Aorta (tissue), 5 donors: ENCODE measurements at places on chromosomes 5 and 9. TPM values are rescaled to one million over a fixed set of nuclear protein-coding genes. Genes with fewer than 3 reads are reported as not detected.

The FGD3 gene
- 13.4 TPM for total RNA-seq

The LRRTM2 gene
- 0.24 TPM for total RNA-seq

The PRRT1B gene
- total RNA-seq: not detected

The IRX2 gene
- total RNA-seq: 0.27 TPM

The CLTB gene
- total RNA-seq: 86.7 TPM

The STKLD1 gene
- not detected for total RNA-seq

The CD14 gene
- 205 TPM for total RNA-seq

The FAM221B gene
- not detected for total RNA-seq

The FOXD4 gene
- 0.27 TPM for total RNA-seq

The KDM3B gene
- total RNA-seq: 55.9 TPM

The CD274 gene
- 3.8 TPM for total RNA-seq

The RBM27 gene
- 23.2 TPM for total RNA-seq

DNA sequence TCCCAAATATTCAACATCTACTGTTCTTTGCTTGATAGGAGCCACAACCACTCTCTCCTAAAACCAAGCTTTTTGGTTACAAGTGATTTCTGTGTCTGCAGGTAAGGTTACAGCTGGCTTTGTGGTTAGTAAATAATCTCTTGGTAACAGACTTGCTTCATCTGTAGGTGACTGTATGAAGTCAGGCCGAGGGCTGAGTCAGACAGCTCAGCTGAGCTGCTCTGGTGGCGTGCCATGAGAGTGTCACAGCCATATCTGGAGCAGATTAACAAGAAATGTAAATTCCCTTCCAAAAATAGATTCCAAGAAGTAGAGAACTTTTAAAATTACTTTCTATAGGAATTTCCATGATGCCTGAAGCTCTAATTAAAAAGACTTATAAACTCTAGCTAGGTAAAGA is 23.7 kb upstream of the TAS2R1 start:
- H3K27ac ChIP-seq: no peak overlapping the region
- no peaks in the 10 kb centered on the region for H3K36me3 ChIP-seq
- DNase-seq: peak; percentile 78
- no peaks in the 10 kb centered on the region for H3K4me1 ChIP-seq
- no peak overlapping the region for H3K4me3 ChIP-seq

DNA sequence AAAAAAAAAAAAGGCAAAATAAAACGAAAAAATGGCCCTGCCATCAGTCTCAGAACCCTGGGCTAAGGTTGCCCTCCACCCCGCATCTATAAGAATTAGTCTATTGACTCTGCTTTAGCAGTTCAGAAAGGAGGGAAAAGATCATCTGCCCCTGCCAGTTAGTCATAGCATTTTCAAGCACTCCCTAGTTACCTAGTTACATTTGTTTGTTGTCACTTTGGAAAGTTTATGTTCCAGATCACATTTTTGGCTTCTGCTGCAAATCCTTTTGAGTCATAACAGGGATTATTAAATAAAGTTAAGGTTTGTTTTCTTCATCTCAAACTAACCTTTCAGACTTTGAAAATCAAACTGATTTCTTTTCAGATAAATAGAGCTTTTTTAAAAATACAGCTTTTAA is 52.1 kb downstream of the AQP7 start:
- no peak overlapping the region for H3K4me3 ChIP-seq
- H3K4me1 ChIP-seq: no peaks in the 10 kb centered on the region
- peak overlapping the region; percentile 96 for H3K27ac ChIP-seq

GRCh38 chr9:98150721-98151120 is 31.7 kb upstream of the TRIM14 start:
- DNase-seq: no peak
- H3K36me3 ChIP-seq: no peaks in the 10 kb centered on the region
- no peaks in the 10 kb centered on the region for H3K4me1 ChIP-seq

- H3K4me3 ChIP-seq: no peak overlapping the region
- H3K4me1 ChIP-seq: no peaks in the 10 kb centered on the region
Observed at GRCh38 chr5:139761057-139761450, 34.6 kb upstream of the PSD2 start.

GRCh38 chr9:92404042-92404836 is at the start of gene OGN:
TSS of gene OGN (minus strand) at chr9:92404578. CDS start at chr9:92403407, 1,171 bp downstream.
- no peaks in the 10 kb centered on the region for H3K36me3 ChIP-seq
- DNase-seq: no peak
- peaks cover 2% of the 10 kb centered on the region for H3K4me1 ChIP-seq
- peak within 1 kb of the TSS; percentile 84 for H3K4me3 ChIP-seq

- no peak for DNase-seq
- no peaks in the 10 kb centered on the region for H3K27me3 ChIP-seq
- no peak overlapping the region for H3K27ac ChIP-seq
- H3K4me3 ChIP-seq: no peak overlapping the region
- H3K36me3 ChIP-seq: peaks cover 7% of the 10 kb centered on the region
Observed at GRCh38 chr9:15182101-15182551, 124.9 kb downstream of the TTC39B start.

GRCh38 chr9:13513286-13513685 is 233.8 kb upstream of the MPDZ start:
- no peaks in the 10 kb centered on the region for H3K27me3 ChIP-seq
- no peaks in the 10 kb centered on the region for H3K36me3 ChIP-seq
- H3K4me1 ChIP-seq: no peaks in the 10 kb centered on the region

GRCh38 chr9:90735952-90736351 is 65.7 kb upstream of the SYK start:
- no peaks in the 10 kb centered on the region for H3K27me3 ChIP-seq
- no peaks in the 10 kb centered on the region for H3K36me3 ChIP-seq
- no peak overlapping the region for H3K4me3 ChIP-seq
- DNase-seq: no peak

- peaks cover 3% of the 10 kb centered on the region for H3K4me1 ChIP-seq
- no peak for DNase-seq
- H3K27ac ChIP-seq: no peak overlapping the region
- no peak overlapping the region for H3K4me3 ChIP-seq
- H3K27me3 ChIP-seq: no peaks in the 10 kb centered on the region
- no peaks in the 10 kb centered on the region for H3K36me3 ChIP-seq
Observed at GRCh38 chr5:37660319-37660718, 179.5 kb downstream of the GDNF start.

DNA sequence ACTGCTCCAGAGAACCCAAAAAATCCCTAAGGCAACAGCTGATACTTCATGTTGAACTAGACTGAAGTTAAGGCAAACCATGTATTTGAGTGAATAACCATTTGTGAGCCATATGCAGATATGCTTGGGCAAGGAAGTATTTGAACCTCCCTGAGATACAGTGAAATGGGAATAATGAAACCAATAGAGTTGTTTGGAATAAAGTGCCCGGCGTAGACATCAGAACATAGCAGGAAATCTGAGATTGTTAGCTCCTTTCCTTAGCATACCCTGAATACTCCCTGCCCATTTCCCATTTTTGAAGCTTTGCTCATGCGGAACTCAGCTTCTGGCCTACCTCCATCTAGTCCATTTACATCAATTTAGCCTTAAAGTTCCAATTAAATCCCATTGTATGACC is 611.9 kb downstream of the EFNA5 start:
- no peak for DNase-seq
- no peaks in the 10 kb centered on the region for H3K4me1 ChIP-seq
- no peaks in the 10 kb centered on the region for H3K27me3 ChIP-seq
- H3K36me3 ChIP-seq: no peaks in the 10 kb centered on the region

GRCh38 chr9:131036071-131036470 is 27.1 kb downstream of the LAMC3 start:
- H3K36me3 ChIP-seq: no peaks in the 10 kb centered on the region
- H3K27me3 ChIP-seq: no peaks in the 10 kb centered on the region
- no peak for DNase-seq

- H3K4me3 ChIP-seq: no peak overlapping the region
- DNase-seq: no peak
- H3K4me1 ChIP-seq: no peaks in the 10 kb centered on the region
- H3K27me3 ChIP-seq: no peaks in the 10 kb centered on the region
Observed at GRCh38 chr5:45725537-45725936, 29.4 kb upstream of the HCN1 start.

DNA sequence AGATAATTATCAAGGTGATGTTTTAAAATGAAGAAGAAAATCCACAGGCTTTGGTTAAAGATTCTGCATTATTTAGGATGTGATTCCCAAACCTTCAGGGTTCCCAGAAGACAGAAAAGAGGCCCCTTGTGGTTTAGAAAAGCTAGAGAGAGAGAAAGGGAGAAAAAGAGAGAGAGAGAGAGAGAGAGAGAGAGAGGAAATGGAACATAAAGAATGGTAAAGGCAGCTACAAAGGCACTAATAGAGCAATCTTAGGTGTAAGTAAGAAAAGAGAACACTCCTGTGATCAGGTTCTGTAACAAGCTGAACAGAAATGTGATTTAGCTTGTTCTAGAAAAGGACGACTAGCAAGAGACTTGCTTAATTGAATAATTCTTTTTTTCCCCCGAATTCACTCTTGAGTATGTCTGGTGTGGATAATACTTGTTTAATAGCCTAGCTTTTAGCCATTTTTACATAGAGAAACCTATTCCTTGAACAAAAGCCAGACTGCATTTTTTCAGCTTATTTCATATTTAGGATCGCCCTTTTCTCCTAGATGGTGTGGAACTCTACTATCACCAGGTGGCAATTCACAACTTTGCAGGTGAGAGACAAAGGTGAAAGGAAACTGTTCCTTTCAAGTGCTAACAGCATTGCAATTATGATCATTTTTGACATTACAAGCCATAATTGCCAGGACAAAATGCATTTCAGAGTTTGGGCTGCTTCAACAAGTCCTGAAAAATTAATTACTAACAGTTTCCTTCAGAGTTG is 57.6 kb upstream of the SH3GL2 start:
- no peaks in the 10 kb centered on the region for H3K27me3 ChIP-seq
- no peaks in the 10 kb centered on the region for H3K36me3 ChIP-seq
- no peaks in the 10 kb centered on the region for H3K4me1 ChIP-seq
- DNase-seq: no peak
- no peak overlapping the region for H3K4me3 ChIP-seq

DNA sequence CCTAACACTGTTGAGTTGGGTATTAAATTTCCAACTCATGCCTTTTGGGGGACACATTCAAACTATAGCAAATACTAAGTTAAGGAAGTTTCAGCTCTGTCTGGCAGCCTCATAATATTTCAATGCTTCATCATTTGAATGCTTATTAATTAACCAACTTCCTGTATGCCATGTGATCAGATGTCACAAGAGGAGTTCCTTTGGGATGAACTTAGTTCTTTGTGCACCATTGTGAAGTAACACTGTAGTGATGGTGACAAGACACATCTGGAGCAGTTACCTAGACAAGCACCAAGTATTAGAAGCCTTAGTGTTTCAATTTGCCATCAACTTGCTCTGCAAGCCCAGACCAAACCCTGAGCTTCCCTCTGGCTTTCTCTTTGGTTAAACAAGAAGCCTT is 90.7 kb upstream of the IL12B start:
- DNase-seq: no peak
- no peak overlapping the region for H3K4me3 ChIP-seq
- no peaks in the 10 kb centered on the region for H3K27me3 ChIP-seq
- H3K36me3 ChIP-seq: no peaks in the 10 kb centered on the region

GRCh38 chr9:87336914-87337333 is 160.7 kb upstream of the DAPK1 start:
- no peaks in the 10 kb centered on the region for H3K4me1 ChIP-seq
- H3K36me3 ChIP-seq: no peaks in the 10 kb centered on the region
- DNase-seq: no peak
- no peaks in the 10 kb centered on the region for H3K27me3 ChIP-seq

DNA sequence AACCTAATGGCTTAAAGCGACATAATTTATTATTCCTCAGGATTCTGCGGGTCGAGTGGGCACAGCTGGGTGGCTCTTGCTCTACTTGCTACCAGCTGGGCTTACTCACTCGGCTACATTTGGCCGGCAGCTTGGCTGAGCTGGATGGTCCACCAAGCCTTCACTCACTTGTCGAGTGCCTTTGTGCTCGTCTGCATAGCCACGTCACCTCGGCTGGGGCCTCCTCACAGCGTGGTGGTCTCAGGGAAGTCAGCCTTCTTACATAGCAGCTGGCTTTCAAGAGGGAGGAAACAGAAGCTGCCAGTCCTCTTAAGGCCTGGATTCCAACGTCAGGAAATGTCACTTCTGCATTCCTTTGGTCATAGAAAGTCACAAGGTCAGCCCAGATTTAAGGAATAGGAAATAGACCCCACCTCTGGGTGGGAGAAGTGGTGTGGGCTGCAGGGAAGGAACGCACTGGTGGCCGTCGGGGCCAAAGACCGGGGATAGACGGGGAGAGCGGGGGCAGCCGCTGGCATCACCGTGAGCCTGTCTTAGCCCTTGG is 75.1 kb upstream of the RUFY1 start:
- peak; percentile 60 for DNase-seq
- H3K27ac ChIP-seq: no peak overlapping the region
- H3K4me3 ChIP-seq: no peak overlapping the region
- H3K36me3 ChIP-seq: no peaks in the 10 kb centered on the region
- no peaks in the 10 kb centered on the region for H3K27me3 ChIP-seq
- H3K4me1 ChIP-seq: no peaks in the 10 kb centered on the region

DNA sequence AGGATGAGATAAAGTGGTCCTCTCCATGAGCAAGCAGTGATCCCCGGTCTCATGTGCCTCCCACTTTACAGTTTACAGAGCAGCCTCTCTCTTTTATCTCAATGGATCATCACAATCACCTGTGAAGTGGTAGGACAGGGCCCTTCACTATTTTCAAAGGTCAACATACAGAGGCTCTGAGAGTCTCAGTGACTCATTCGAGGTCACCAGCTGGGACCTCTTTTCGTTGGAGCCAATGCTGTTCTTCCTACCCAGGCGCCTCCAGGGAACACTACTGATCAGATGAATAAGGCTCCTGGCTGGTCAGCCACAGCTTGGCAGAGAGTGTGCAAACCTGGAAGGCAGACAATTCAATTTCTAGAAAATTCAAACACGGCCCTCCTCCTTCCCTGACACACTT is 16.6 kb downstream of the GGTA1 start:
- no peak for DNase-seq
- H3K4me1 ChIP-seq: peaks cover 4% of the 10 kb centered on the region
- H3K4me3 ChIP-seq: no peak overlapping the region
- no peaks in the 10 kb centered on the region for H3K27me3 ChIP-seq

DNA sequence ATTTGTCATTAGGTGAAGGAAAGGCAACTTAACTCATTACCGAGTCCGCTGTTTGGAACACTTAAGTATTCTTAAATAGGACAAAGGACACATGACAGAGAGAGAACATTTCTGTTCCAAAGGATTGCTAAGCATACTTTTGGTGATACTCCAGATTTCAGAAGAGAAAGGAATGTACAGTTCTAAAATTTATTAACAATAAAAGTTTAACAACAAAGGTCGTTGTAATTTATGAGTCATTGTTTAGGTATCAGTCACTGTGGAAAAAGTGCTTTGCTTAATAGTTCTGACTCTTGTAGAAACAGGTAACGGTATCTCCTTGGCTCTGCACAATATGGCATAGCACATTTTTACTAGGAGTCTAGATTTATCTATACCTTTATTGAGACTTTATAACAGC is 36.3 kb upstream of the PAM start:
- H3K36me3 ChIP-seq: no peaks in the 10 kb centered on the region
- H3K27ac ChIP-seq: no peak overlapping the region
- H3K4me3 ChIP-seq: no peak overlapping the region
- H3K27me3 ChIP-seq: no peaks in the 10 kb centered on the region
- no peaks in the 10 kb centered on the region for H3K4me1 ChIP-seq

GRCh38 chr9:33158843-33159776 is 8.0 kb downstream of the B4GALT1 start:
- H3K4me1 ChIP-seq: peaks cover 34% of the 10 kb centered on the region
- peaks cover 3% of the 10 kb centered on the region for H3K36me3 ChIP-seq
- H3K27ac ChIP-seq: peak overlapping the region; percentile 22
- H3K27me3 ChIP-seq: no peaks in the 10 kb centered on the region
- DNase-seq: peak; percentile 85

- no peak for DNase-seq
- H3K27ac ChIP-seq: no peak overlapping the region
- H3K36me3 ChIP-seq: no peaks in the 10 kb centered on the region
- H3K27me3 ChIP-seq: no peaks in the 10 kb centered on the region
Observed at GRCh38 chr5:133274597-133274935, 222.8 kb downstream of the HSPA4 start.
